ENCODE measurements at places on chromosomes 11 and 22. TPM values are rescaled to one million over a fixed set of nuclear protein-coding genes. Genes with fewer than 3 reads are reported as not detected.

Gene CCDC116
- total RNA-seq, result 1.2 TPM

Gene LGR4
- total RNA-seq, result 51.5 TPM

Gene TPBGL
- total RNA-seq, result 0.19 TPM

Gene NLRX1
- total RNA-seq, result 9.1 TPM

Gene MPZL3
- total RNA-seq, result 0.43 TPM

Gene MCAM
- total RNA-seq, result 66.7 TPM

Gene OR52L1
- not detected for total RNA-seq

Gene GRAMD4
- total RNA-seq, result 32.3 TPM

- H3K36me3 ChIP-seq, result no peaks in the 10 kb centered on the region
- H3K4me1 ChIP-seq, result no peaks in the 10 kb centered on the region
- no peak overlapping the region for H3K4me3 ChIP-seq
These were observed 7.2 kb downstream of the SSTR3 start for GRCh38 chr22:37205046-37205445.

DNA sequence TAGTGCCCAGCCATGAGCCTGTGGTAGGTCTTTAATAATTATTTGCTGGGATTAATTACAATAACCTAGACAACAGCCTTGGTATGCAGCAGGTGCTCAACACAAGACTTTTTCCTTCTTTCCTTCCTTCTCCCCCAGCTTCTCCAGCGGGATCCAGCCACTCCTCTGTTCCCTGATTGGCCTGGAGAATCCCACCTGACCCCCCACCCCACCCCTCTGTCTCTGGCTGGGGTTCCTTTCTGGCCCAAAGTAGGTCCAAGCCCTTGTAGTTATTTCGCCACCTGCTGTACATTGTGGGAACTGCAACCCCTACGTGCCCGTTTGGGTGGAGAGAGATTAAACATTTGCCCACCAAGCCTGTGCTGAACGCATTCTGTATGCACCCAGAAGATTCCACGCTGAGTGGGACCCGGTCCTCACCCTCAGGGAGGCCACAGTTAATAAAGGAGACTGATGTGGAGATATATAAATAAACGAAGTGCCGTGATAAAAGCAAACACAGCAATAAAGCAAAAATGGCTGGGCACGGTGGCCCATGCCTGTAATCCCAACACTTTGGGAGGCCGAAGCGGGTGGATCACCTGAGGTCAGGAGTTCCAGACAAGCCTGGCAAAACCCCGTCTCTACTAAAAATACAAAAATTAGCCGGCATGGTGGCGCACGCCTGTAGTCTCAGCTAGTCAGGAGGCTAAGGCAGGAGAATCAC is 32.1 kb upstream of the DGKZ start:
- DNase-seq, result peak; percentile 83
- peaks cover 5% of the 10 kb centered on the region for H3K4me1 ChIP-seq
- no peaks in the 10 kb centered on the region for H3K36me3 ChIP-seq
- H3K4me3 ChIP-seq, result no peak overlapping the region

GRCh38 chr11:67696998-67697397 is 22.6 kb upstream of the ALDH3B2 start:
- no peak for DNase-seq
- H3K36me3 ChIP-seq, result no peaks in the 10 kb centered on the region
- no peak overlapping the region for H3K27ac ChIP-seq
- H3K27me3 ChIP-seq, result peaks cover 2% of the 10 kb centered on the region

DNA sequence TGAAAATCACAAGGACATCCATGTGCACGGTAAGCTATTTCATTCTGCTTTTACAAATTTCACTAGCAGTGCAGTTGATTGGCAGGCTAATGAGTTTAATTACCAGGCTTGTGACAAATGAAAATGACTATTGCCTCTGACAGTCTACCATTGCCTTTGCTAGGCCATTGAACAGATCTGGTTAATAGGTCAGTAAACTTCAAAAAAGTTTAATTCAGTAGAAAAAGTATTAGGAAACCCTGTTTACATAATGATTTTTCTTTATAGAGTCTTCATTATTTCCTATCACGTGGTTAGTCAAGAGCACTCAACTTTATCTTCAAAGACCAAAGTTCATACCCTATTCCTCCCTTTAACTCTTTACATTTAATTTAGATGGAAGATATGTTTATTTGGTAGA is 77.0 kb downstream of the PRMT3 start:
- H3K4me1 ChIP-seq, result no peaks in the 10 kb centered on the region
- no peak overlapping the region for H3K27ac ChIP-seq
- no peak overlapping the region for H3K4me3 ChIP-seq
- DNase-seq, result no peak

GRCh38 chr11:97345032-97345431 is 955.2 kb downstream of the JRKL start:
- no peak overlapping the region for H3K27ac ChIP-seq
- no peaks in the 10 kb centered on the region for H3K4me1 ChIP-seq
- no peaks in the 10 kb centered on the region for H3K27me3 ChIP-seq
- no peak overlapping the region for H3K4me3 ChIP-seq
- H3K36me3 ChIP-seq, result no peaks in the 10 kb centered on the region

DNA sequence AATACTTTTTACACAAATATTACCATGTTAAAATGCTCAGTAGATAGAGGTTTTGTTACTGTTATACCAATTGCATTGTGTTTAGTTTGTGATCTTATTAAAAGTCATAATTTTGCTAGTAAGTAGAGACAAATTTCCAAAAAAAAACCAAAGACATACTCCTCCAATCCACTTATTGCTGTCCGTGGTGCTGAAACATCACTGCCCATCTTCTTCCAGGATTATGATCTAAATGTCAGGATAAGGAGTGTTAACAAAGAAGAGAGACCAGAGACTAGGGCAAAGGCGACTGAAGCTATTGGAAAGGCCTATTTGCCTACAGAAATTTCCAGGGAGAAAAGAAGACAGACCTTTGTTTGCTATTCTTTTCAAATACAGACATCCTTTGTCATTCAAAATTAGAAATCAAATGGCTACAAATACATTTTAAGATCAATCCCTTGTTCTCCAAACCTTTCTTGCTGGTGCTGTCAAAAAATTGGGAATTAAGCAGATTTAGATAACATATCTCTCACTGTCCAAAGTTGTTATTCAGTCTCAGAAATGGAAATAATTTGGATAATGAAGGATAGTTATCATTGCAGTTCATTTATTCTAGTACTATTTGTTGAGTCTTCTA is 199.7 kb downstream of the C11orf91 start:
- H3K36me3 ChIP-seq, result no peaks in the 10 kb centered on the region
- no peaks in the 10 kb centered on the region for H3K4me1 ChIP-seq
- peak; percentile 48 for DNase-seq
- no peak overlapping the region for H3K4me3 ChIP-seq
- no peak overlapping the region for H3K27ac ChIP-seq

GRCh38 chr11:72222106-72222891 is 2.3 kb upstream of the INPPL1 start:
- peaks cover 27% of the 10 kb centered on the region for H3K4me1 ChIP-seq
- peak overlapping the region; percentile 93 for H3K4me3 ChIP-seq
- DNase-seq, result no peak
- H3K27ac ChIP-seq, result peak overlapping the region; percentile 32
- H3K36me3 ChIP-seq, result no peaks in the 10 kb centered on the region
- peaks cover 12% of the 10 kb centered on the region for H3K27me3 ChIP-seq

DNA sequence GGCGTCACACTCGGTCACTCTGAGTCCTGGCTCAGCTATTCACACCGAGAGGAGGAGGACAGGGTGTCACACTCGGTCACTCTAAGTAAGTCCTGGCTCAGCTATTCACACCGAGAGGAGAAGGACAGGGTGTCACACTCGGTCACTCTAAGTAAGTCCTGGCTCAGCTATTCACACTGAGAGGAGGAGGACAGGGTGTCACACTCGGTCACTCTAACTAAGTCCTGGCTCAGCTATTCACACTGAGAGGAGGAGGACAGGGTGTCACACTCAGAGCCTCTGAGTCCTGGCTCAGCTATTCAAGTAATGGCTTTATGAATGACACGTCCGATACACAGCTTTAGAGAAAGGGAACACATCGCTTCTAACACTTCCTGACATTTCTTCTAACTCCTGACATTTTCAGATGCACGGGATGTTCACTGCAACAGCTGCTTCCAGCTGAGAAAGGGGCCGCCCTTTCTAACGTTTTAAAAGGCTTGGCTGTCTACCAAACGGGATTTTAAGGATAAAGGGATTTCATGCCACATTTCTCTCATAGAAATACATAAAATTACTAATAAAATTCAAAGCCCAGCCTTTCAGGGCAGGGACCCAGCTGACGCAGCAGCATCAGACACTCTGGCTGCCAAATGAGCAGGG is 28.1 kb downstream of the DRD4 start:
- DNase-seq, result no peak
- no peaks in the 10 kb centered on the region for H3K27me3 ChIP-seq
- peaks cover 5% of the 10 kb centered on the region for H3K36me3 ChIP-seq
- no peak overlapping the region for H3K4me3 ChIP-seq
- peaks cover 5% of the 10 kb centered on the region for H3K4me1 ChIP-seq

DNA sequence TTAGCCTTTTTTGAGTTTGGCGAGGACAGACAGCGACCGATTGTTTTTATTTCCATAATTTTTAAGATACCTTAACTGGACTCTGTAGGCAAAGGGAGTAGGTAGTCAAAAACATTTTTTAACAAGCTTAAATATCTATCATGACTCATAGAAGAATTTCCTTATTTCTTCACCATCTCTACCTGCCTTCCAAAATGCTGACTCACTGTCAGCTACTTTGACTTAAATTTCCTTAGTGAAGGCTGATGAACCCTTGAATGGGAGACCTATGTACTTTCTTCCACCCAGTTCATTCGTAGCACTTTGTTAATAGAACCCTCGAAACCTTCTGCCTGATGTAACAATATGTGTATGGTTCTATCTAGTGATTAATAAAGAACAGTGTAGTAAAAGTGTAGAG is 1.1 kb upstream of the MTMR2 start:
- peaks cover under 1% of the 10 kb centered on the region for H3K36me3 ChIP-seq
- H3K4me3 ChIP-seq, result peak overlapping the region; percentile 99
- peaks cover 28% of the 10 kb centered on the region for H3K4me1 ChIP-seq

DNA sequence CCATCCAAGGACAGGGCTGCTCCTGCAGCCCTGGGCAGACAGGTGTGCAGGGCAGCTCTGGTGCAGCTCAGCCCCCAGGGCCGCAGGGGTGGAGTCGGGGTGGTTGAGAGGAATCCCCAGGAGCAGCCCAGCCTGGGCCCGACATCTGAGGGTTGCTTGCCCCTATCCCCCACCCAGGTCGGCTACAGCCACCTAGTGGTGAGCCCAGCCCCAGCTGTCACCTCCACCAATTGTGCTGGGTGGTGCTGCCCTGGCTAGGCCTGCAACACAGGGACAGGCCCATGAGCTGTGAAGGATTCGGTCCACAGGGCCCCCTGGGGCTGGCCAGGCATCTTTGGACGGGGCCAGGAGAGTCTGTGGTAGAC is 29.6 kb downstream of the RTN4R start:
- H3K27ac ChIP-seq, result no peak overlapping the region
- peak; percentile 36 for DNase-seq
- H3K36me3 ChIP-seq, result no peaks in the 10 kb centered on the region
- H3K27me3 ChIP-seq, result no peaks in the 10 kb centered on the region
- H3K4me3 ChIP-seq, result no peak overlapping the region

DNA sequence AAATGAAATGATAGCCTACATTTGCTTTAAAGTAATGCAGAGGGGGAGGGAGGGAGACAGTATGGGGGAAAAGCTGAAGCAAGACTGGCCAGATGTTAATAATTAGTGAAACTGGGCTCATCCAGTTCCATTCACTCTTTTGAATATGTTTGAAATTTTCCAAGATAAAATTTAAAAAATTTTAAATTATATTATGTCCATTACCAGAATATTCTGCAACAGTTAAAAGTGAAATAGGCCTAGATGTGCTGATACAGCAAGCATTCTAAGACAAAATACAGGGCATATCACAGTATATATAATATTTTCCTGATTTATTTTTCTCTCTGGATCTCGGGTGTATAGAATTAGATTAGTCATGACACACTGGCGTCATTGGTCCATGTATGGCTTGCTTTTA is 13.6 kb upstream of the ZNRF3 start:
- H3K36me3 ChIP-seq, result no peaks in the 10 kb centered on the region
- H3K4me1 ChIP-seq, result peaks cover 4% of the 10 kb centered on the region
- no peak overlapping the region for H3K27ac ChIP-seq
- no peaks in the 10 kb centered on the region for H3K27me3 ChIP-seq

DNA sequence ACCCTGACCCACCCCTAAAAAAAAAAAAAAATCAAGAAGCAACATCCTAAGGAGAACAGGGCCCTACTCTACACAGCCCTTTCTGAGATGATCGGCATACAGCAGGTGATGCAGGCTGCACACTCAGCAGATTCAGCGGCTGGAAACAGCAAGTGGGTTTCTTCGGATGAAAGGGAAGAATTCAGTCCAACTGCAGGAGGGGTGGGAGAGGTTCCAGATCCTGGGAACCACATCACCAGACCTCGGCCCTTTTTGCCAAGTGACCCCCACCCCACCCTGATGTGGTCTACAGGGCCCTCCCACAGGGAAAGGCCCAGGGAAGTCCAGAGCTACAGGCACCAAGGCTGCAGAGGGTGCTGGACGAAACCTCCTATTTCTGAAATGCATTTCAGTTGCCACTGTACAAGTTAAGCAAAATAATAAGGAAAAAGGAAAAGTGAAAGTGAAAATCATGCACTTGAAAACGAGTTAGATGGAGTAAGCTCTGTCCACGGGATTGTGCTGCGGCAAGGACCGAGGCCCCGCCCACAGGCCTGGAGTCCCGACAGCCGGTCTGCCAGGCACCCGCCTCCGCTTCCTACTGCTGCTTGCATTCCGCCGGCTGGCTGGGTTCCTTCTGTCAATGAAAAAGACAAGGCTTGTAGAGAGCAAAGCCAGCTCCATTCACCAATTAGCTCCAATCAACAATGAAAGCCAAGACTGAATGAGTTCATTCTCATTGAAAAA is 16.0 kb upstream of the PHLDA2 start:
- H3K27ac ChIP-seq, result no peak overlapping the region
- DNase-seq, result peak; percentile 50
- H3K4me3 ChIP-seq, result peak overlapping the region; percentile 61
- H3K36me3 ChIP-seq, result peaks cover 11% of the 10 kb centered on the region
- H3K27me3 ChIP-seq, result peaks cover 3% of the 10 kb centered on the region
- peaks cover 26% of the 10 kb centered on the region for H3K4me1 ChIP-seq

DNA sequence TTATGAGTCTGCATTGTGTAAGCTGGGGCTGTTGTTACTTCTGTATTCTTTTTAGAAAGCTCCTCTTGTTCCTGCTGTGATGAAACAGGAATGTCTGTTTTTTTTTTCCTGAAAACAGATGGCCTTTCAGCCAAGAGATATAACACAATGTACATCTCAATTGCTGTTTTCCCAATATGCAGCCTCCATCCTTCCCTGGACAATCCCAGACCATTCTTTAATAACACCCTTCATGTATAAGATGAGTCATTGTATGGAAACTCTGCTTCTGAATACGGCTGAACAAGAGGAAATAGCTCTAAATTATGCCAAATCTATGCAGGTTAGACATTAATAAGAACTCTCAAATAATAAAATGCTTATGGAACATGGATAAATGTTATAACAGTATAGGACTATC is 60.2 kb upstream of the LRRC4C start:
- no peaks in the 10 kb centered on the region for H3K36me3 ChIP-seq
- no peak for DNase-seq
- H3K4me1 ChIP-seq, result peaks cover 11% of the 10 kb centered on the region
- H3K27ac ChIP-seq, result no peak overlapping the region
- no peak overlapping the region for H3K4me3 ChIP-seq

Measured in neural crest cell (in vitro differentiated cells).